ENCODE measurements at places on chromosomes 3 and 15.

GRCh38 chr3:49648354-49649019, 25.7 kb upstream of the APEH start:
- DNase-seq = no peak

GRCh38 chr15:43625106-43625505, 6.5 kb upstream of the STRC start:
- DNase-seq = no peak

GRCh38 chr3:66083096-66083678, 44.5 kb upstream of the MAGI1 start:
- DNase-seq = no peak

DNA sequence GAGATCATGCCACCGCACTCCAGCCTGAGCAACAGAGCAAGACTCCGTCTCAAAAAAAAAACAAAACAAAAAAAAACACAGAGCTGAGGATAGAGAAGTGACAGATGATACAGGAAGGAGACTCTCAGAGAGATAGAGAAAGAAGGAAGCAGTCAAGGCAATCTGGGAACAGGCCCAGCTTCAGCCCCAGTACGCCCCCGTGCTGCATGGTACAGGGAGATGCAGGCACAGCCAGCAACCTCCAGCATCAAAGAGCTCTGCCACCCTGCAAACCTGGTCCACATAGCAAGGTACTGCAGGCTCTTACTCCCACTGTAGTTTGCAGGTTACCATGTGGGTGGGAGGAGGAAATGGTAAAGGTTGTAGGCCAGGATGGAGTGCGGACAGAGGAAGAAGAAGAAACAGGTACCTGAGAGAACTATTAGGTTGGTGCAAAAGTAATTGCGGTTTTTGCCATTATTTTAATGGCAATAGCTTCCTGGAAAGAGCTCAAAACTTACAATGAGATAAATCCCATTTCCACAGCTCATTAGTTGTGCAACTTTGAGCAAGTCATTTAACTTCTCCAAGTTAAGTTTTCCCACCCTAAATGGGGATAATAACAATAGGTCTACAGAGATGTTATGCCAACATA, 253.0 kb downstream of the ARRDC4 start:
- DNase-seq = no peak

DNA sequence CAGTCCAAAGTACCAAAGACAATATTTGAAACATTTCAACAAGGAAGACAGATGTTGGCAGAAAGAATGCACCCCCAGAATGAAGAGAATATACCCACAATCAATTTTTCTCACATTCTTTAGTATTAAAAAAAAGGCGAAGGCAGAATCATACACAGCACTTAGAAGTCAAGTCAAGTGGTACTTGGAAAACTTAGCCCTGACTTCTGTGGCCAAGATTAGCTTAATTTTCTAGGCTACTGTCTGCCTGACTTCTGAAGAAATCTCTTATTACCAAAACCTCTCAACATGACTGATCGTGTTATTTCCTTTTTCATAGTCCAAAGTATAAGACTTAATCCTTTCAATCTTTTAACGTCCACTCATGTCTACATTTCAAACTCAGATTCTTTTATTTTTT, 60.7 kb downstream of the PBRM1 start:
- no peak for DNase-seq

DNA sequence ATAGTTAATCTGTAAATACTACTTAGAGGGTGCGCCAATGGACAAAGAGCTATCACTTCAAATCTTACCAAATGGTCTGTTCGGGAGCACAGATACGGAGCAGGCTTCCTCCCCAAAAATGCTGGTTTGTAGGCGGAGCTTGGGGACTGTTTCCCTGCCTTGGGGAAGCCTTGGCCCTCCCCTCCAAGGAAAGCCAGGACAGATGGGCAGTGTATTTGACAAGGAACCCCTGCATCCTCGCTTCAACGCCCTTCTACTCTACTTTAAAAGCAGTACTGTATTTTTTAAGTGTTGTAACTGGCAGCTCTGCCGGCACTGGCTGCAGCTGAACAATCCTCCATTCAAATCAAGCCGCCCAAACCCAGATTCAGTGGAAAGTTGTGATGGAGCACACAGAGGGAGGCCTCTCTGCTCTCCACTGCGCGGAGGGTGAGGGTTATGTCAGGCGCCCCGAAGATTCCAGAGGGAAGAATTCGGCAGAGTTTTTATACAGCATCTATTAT, 83.1 kb upstream of the FNDC3B start:
- DNase-seq = no peak

DNA sequence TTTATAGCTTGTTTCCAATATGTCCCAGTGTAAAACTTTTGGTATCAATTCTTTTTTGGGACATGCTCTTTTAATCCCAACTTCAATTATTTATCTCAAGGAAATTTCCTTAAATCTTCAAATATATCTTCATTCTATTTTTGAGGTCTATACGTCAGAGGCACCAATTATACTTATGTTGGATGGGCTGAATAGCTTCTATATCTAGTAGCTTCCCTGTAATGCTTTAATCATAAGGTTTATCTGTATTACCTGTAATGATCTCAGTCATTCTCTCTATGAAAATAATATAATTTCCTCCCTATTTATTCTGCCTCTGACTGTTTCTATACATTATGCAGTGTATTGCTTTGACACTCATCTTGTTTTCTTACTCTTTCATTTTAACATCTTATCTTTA, 29.9 kb upstream of the MCCC1 start:
- DNase-seq = no peak

DNA sequence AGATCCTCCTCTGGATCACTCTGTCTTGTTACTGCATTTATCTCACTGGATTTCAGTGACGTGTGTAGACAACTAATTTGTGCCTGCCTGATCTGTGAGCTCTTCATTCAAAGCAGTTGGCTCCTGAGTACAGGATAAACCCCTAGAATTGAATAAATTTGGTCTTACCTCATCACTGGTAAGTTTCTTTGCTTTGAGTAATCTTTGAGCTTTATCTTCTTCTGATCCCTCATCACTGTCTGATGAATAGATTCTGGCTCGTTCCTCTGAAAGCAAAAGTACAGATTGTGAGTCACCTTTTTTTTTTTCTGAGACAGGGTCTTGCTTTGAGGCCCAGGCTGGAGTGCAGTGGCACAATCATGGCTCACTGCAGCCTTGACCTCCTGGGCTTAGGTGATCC, 24.5 kb downstream of the LEO1 start:
- DNase-seq = no peak

DNA sequence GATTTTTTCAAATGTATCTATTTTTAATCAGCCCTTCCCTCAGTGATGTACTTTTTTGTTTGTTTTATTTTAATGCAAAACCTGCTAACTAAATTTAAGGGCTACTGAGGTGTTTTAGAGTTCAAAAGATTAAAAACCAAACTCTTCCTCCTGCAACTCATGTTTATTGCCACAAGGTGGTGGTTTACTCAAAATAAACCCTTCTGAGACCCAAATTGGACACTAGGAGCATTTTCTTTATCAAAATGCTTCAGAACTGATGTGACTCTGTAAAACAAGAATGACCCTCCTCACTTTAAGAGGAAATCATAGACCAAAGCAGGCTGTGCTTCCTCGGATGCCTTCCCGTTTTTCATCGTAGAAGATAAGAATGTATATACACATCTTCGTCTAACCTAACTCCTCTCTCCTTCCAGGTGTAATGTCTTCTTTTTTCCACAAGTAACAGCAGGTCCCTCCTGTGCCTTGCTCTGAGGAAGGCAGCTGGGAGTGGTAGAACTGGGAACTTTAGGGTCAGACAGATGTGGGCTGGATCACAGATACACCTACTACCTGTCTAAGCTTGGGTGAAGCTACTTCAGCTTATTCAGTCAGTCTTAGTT, 2.9 kb upstream of the NME9 start:
- DNase-seq = peak; percentile 69

GRCh38 chr3:177051411-177051810, 145.9 kb downstream of the TBL1XR1 start:
- DNase-seq = no peak

GRCh38 chr15:76206325-76206976, 104.8 kb downstream of the ETFA start:
- DNase-seq = peak; percentile 89

- no peak for DNase-seq
Observed at GRCh38 chr3:106814231-106814630, 563.0 kb upstream of the CCDC54 start.

DNA sequence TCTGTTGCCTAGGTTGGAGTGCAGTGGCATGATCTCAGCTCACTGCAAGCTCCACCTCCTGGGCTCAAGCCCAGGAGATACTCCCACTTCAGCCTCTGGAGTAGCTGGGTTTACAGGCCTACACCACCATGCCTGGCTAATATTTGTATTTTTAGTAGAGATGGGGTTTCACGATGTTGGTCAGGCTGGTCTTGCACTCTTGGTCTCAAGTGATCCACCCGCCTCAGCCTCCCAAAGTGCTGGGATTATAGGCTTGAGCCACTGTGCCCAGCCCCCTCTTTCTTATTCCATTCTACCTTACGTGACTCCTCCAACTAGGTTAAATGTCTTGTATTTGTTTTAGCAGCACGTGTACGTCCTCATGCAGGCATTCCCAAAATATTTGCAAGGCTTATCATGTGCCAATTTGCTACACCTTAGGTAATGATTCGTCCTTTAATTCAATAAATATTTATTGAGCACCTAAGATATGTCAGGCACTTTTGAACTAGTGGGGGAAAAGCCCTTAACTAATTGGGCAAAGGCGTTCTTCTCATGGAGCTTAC, 14.9 kb upstream of the MAGI1 start:
- DNase-seq = no peak

DNA sequence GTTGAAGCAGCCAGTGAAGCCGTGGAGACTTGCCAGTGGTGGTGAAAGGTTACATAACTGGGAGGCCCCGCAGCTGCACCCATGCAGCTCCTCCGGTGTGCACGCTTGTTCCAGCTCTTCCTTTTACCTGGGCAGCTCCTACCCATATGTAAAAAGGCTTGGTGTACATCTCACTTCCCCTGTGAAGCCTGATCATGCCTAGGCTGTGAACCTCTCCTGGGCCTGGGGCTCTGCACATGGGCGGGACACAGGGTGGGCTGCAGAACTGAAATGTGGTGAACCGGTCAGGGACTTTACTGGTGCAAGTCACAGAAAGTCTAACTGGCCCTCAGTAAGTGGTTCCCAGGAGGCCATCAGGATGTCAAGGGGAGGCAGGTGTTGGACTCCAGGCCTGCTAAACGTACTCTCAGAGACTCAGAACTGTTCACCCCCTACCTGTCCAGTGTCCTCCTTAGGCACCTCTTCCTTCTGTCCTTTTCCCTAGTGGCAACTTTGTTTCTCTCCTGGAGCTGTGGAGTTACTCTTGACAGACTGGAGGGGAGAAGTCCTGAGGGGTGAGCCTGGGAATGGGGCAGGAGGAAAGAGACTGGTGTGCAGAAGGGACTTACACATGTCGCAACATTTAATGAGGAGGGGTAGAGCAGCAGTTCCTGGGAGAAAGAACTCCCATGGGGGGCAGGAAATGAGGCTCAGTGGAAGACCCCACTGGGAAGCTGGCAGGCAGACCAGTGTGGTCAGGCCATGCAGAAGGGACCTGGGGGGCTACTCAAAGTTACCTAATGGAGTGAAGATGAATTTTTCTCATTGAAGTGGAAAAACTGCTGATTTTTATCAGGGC, 148.1 kb downstream of the EEFSEC start:
- DNase-seq = no peak

DNA sequence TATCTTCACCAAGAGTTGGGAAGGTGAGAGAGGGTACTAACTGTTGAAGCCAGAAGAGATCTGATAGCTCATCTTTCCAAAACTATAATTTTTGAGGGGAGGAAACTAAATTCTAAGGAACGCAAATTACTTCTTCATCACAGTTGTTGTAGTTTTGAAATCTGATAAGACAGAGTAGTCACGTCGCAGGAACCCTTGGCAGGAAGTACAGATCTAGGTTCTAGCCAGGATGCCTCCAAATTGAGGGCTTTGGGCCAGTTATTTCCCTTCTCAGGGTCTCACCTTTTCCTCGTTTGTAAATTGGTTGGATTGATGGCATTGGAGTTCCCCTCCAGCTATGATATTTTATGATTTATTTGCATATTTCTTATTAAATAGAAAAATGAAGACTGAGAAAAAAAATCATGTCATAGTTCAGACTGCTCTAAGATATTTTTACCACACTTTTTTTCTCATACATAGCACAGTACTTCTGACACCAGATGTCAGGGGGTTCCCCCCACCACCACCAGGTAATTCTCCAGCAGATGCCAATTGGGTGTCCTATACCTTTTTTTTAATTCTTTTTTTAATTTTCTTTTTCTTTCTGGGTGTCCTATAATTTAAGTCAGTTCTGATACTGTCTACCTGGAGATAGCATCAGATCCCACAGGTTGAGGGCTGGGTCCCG, 32.3 kb upstream of the APH1B start:
- DNase-seq = no peak

DNA sequence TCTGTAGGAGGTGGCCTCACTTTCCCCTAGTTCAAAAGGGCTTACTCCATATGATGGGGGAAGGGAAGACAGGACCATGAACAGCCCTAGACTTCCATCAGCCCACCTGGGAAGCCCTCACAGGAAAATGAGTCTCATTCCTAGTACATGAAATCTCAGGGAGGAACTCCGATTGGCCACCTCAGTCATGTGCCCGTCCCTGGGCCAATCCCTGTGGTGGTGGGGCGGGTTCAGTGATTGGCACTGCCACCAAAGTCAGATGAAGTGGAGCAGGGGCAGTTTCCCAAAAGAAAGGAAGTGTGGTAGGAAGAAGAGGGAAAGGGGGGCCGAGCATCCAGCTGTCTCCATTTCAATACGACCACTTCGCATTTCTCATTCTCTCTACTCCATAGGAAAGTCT, 25.9 kb upstream of the GP9 start:
- no peak for DNase-seq

DNA sequence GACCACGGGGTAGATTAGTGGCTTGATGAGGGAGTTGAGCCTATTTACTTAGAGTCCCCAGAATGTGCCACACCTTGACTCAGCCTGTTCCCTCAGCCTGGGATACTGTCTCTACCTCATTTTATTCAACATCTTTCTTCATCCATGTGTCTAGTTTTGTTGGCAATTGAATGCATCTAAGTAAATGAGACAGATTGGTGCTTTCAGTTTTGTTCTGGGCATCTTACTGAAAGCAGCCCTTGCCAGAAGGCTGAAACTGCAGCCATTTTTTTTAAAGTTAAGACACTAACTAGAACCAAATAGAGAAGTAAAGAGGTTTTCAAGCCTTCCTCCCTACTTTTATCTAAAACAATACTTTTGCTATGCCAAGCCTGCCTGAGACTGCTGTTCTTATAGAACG, 246.8 kb downstream of the SLCO3A1 start:
- DNase-seq = no peak

- DNase-seq = no peak
Observed at GRCh38 chr3:171837698-171838097, 5.5 kb upstream of the TMEM212 start.

- no peak for DNase-seq
Observed at GRCh38 chr3:98968824-98969223, 67.3 kb upstream of the DCBLD2 start.

GRCh38 chr3:155871746-155872158, 1.3 kb downstream of the GMPS start:
- DNase-seq = no peak

GRCh38 chr15:79897701-79898113, 893 bp upstream of the MTHFS start:
- DNase-seq = no peak

DNA sequence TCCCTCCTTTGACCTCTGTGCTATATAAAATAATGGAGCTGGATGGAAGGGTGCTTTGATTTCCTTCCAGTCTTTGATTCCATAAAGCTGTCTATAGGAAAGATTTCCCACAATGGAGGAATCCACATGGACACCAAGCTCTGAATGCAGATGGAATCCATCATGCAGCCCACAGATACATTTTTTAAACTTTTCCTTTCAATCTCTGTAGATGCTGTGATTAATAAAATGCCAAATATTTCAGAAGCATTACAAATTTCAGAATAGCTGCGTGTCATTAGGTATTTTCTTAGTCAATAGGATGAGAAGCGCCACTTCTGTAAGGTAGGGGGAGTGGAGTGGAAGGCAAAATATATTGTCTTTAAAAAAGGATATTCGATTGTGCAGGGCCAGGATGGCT, 489.0 kb downstream of the NTRK3 start:
- no peak for DNase-seq
